NCI-H2107 (cell line): ENCODE measurements at places on chromosomes 11 and 22.

DNA sequence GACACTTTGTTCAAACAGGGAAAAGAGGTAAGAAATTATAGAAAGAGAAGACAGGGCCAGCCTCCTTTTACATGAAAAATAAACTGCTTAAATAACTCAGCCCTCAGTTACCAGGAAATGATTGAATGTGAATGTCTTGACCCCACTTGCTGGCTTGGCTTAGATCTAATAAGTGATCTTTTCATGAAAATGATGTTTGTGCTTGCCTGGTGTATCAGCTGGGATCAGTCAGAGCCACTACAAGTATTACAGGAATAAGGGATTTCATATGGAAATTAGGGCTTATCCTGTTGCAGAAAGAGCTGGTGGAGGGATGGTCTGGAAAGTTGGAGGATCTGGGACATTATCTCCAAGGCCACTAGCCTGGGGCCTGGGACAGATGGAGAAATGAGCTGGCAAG lies 51.8 kb downstream of the COMMD9 start:
- no peak for DNase-seq

DNA sequence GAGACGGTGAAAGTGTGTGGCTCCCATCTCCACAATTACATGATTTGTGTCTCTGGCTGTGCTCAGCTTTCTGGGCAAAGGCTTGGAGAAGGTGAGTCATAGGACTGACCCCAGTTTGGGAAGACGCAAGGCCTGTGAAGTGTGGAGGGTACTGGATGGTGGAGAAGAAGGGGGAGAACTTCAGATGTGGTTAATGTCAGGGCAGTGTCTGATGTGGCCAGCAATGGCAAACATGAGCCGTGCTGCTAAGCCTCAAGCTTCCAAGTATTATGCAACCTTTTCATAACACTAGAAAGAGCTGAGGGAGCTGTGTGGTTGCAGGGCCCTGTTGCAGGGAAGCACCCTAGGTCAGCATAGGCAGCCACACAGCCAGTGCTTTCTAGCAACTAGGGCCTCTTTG lies 110.9 kb downstream of the NTM start:
- DNase-seq = no peak

- no peak for DNase-seq
These were observed 400.3 kb downstream of the CADM1 start for GRCh38 chr11:115103921-115104320.

- no peak for DNase-seq
These were observed 10.0 kb upstream of the TMEM191C start for GRCh38 chr22:21457023-21457787.

DNA sequence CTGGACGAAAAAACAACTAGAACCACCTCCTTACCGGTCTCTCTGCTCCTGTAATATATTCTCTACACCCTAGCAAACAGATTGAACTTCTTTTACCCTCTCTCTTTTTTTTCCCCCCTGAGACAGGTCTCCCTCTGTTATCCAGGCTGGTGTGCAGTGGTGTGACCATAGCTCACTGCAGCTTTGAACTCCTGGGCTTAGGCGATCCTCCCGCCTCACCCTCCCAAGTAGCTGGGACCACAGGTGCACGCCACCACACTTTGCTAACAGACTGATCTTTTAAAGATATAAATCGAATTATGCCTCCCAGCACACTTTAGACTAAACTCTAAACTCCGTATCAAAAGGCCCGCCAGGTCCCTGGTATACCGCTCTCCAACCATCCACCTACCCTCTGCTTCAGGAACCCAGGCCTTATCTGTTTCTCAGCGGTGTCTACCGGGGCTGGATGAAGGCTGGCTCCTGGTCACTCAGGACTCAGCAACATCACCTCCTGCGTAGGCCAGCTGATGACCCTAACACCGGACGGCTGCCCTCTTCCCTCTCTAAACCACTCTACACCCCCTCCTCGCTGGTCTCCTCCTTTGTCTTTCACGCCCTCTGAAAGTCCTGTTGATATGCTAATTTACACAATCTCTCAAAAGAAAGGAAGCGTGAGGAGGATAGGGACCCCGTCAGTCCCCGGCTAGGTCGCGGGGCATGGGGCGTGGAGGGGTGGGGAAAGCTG lies 745 bp downstream of the C22orf39 start:
- no peak for DNase-seq

DNA sequence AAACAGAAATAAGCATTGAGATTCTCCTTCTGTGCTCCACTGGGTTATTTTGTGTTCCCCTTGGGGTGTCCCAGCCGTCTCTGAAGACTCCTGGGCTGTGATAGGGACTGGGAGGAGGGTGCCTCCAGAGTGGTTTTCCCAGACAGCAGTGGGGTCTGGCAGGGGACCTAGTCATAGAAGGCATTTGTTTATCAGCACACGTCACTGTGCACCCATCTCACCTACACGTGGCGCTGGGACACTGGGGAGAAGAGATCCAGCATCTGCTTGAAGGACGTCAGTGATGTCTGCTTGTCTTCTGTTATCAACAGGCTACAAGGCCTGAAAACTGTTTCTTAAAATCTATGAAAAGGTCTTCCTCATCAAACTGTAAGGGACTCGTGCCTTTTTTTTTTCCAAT lies 34.2 kb upstream of the PICK1 start:
- DNase-seq = no peak

DNA sequence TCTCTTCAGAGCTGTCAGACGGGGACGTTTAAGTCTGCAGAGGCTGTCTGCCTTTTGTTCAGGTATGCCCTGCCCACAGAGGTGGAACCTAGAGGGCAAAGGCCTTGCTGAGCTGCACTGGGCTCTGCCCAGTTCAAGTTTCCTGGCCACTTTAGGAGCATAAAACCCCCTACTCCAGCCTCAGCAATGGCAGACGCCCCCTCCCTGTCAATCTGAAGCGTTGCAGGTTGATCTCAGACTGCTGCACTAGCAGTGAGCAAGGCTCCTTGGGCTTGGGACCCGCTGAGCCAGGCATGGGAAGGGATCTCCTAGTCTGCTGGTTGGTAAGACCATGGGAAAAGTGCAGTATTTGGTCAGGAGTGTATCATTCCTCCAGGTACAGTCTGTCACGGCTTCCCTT lies 66.6 kb upstream of the TP53I11 start:
- no peak for DNase-seq

- no peak for DNase-seq
These were observed 125.2 kb upstream of the SPON1 start for GRCh38 chr11:13837286-13837685.

GRCh38 chr22:38837414-38837928 lies 6.4 kb downstream of the NPTXR start:
- no peak for DNase-seq

- no peak for DNase-seq
These were observed 1515.6 kb downstream of the TBC1D22A start for GRCh38 chr22:48277868-48278581.

- DNase-seq = no peak
These were observed 6.8 kb downstream of the RNF214 start for GRCh38 chr11:117239295-117239694.

- DNase-seq = peak; percentile 88
These were observed at the start of gene NAGA for GRCh38 chr22:42070517-42071422. Gene NAGA (minus strand): TSS chr22:42070812. CDS start chr22:42070297, 515 bp downstream.
